ENCODE measurements at places on chromosomes 7 and 10. TPM values are rescaled to one million over a fixed set of nuclear protein-coding genes. Genes with fewer than 3 reads are reported as not detected.

- DNase-seq: no peak
Measured at GRCh38 chr10:75038335-75038734, 73.1 kb upstream of the SAMD8 start.

DNA sequence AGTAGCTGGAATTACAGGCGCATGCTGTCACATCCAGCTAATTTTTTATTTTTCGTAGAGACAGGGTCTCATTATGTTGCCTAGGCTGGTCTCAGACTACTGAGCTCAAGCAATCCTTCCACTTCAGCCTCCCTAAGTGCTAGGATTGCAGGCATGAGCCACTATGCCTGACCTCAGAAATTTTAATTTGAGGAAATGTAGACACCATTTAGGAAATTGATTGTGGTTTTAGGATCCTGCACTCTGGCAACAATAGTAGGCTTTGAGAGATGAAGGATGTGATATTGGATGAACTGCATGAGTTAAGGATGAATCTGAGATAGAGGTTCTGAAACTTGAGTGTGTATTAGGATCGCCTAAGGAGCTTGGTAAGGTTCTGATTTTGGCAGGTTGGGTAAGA lies 66.5 kb downstream of the PPP1R9A start:
- no peak for DNase-seq

Gene IFT22
- total RNA-seq: 33.4 TPM

DNA sequence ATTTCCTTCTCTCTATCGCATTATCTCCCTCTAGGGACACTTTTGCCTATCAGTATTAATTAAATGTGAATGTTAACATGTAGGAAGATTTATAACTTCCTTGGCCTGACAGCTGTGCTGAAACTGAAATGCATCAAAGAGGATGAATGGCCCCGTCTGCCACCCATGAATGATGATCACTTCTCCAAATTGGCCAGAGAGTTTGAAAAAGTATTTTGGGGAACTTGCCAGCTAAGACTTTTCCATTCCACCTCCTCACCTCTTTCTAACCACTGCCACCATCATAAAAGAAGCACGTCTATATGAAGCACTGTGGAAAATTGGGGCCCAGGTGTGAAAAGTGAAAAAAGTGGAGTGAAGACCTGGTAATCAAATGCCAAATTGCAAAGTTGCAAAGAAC lies 25.4 kb upstream of the ST8SIA6 start:
- DNase-seq: no peak

DNA sequence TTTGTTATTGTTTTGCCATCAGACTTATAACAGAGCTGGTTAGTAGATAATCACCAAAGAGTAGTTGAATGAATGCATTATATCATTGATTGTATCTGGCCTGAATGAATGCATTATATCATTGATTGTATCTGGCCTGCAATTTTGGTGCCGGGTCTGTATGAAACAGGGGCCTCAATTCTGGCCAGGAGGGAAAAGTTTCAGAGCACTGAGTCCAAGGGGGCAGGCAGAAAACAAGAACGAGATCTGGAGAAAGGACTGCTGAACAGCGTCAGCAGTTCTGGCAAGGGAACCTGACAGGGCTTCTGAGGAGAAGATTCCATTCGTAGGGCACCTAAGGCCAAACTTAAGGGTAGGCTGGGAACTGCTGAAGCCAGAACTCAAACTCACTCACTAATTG lies 128.0 kb downstream of the SEMA3C start:
- DNase-seq: no peak

Gene CARD11
- 2.9 TPM for total RNA-seq
